ENCODE measurements at places on chromosomes 4 and X. TPM values are rescaled to one million over a fixed set of nuclear protein-coding genes. Genes with fewer than 3 reads are reported as not detected.

Gene POU4F2
- 0.06 TPM for total RNA-seq

Gene ARR3
- total RNA-seq: not detected

Gene TBC1D14
- 60.1 TPM for total RNA-seq

Gene DKK2
- total RNA-seq: 16.1 TPM

DNA sequence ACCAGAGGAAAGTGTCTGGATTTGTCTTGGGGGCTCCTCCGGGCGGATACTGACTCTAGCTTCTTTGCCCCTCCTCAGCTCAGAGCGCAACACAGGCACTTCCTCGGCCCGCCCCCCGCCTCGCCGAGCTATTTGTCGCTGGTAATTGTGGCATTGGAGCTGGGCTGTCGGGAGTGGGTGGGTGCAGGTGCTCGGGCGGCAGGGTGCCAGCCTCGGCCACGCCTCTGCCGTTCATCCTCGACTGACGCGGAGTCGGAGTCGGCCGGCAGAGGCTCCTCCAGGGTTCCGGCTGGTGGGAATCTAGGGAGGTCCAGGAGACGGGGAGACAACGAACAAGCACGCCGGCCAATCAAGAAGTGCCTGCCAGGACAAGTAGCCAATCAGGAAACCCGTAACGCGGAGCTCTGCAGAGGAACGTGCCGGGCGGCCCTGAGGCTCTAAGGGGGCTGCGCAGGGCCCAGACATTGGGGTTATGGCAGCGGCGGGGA is 3.9 kb upstream of the SYN1 start:
- H3K4me1 ChIP-seq: peaks cover 4% of the 10 kb centered on the region
- H3K27me3 ChIP-seq: peaks cover 3% of the 10 kb centered on the region
- no peak overlapping the region for H3K27ac ChIP-seq

GRCh38 chr4:102163404-102164140 is 181.7 kb downstream of the SLC39A8 start:
- no peak overlapping the region for H3K27ac ChIP-seq
- H3K4me1 ChIP-seq: no peaks in the 10 kb centered on the region
- no peaks in the 10 kb centered on the region for H3K27me3 ChIP-seq
- H3K36me3 ChIP-seq: no peaks in the 10 kb centered on the region
- no peak for DNase-seq

GRCh38 chr4:81490403-81491160 is 18.9 kb upstream of the RASGEF1B start:
- H3K4me3 ChIP-seq: no peak overlapping the region
- H3K36me3 ChIP-seq: no peaks in the 10 kb centered on the region
- peaks cover 7% of the 10 kb centered on the region for H3K4me1 ChIP-seq
- DNase-seq: no peak

GRCh38 chr4:164501074-164501473 is 252.9 kb upstream of the SMIM31 start:
- no peaks in the 10 kb centered on the region for H3K36me3 ChIP-seq
- no peaks in the 10 kb centered on the region for H3K27me3 ChIP-seq
- DNase-seq: no peak

DNA sequence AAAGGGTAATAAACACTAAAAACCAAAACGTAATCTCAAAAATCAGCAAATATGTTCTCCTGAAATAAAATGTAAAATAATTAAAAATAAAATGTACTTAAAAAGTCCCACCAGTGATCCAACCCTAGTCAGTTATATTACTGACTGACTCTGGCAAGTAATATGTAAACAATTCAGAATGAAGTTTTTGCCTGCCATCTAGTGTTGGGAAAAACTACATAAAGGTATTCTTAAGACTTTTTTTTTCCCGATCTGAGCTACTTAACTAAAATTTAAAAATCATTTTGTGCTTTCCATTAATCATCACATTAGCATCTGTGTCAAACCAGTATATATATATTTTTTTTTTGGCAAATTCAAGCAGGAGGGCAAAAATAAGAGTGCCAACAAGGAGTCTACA is 24.0 kb downstream of the RCHY1 start:
- H3K27me3 ChIP-seq: no peaks in the 10 kb centered on the region
- peaks cover 23% of the 10 kb centered on the region for H3K36me3 ChIP-seq

- no peaks in the 10 kb centered on the region for H3K36me3 ChIP-seq
- H3K4me3 ChIP-seq: no peak overlapping the region
- peaks cover 8% of the 10 kb centered on the region for H3K27me3 ChIP-seq
- no peak for DNase-seq
These were observed 9.1 kb downstream of the RPGR start for GRCh38 chrX:38318196-38318595.

- H3K36me3 ChIP-seq: no peaks in the 10 kb centered on the region
- H3K27ac ChIP-seq: no peak overlapping the region
These were observed 17.6 kb downstream of the NFKB1 start for GRCh38 chr4:102518703-102519131.

DNA sequence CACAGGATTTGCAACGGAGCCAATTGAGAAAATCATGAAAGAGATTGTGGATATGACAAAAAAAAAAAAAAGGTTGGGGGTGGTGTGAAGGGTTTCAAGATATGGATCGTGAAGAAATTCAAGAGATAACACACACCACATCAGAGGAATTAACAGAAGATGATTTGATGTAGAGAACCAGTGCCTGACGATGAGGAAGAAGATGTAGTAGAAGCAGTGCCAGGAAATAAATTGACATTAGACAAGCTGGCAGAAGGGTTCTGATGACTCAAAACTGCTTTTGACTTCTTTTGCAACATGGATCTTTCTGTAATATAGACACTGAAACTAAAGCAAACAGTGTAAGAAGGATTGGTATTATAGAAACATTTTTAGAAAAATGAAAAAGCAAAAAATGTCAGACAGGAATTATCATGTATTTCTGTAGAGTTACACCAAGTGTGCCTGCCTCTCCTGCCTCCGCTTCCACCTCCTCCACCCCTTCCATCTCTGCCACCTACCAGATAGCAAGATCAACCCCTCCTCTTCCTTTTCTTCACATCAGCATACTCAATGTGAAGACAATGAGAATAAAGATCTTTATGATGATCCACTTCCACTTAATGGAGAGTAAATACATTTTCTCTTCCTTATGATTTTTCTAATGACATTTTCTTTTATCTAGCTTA is 127.5 kb upstream of the OTUD4 start:
- DNase-seq: no peak
- H3K36me3 ChIP-seq: no peaks in the 10 kb centered on the region
- H3K27ac ChIP-seq: no peak overlapping the region
- H3K4me3 ChIP-seq: no peak overlapping the region

DNA sequence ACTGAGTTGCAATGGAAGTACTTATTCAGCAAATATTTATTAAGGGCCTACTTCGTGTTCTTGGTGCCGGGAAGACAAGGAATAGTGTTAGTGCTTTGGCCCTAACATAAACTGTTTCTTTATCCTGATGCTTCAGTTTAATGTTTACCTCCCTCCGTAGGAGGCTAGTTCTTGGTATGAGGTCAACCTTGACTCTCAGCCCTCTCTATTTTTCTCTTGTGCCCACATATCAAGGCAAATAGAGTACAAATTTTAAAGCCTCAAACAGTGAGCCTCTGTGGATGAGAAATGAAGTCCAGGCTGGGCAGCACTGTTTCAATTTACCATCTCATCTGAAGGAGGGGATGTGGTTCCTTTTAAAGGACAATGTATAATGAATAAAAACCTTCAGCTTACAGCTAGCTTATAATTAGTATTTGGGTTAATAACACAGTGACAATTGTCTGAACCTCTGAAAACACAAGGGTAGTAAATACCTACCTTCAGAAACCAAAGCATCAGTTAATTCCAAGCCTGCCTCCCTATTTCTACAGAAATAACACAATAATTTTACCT is 68.5 kb downstream of the SH3RF1 start:
- no peaks in the 10 kb centered on the region for H3K36me3 ChIP-seq
- no peak overlapping the region for H3K27ac ChIP-seq
- H3K4me3 ChIP-seq: no peak overlapping the region
- H3K4me1 ChIP-seq: peaks cover 13% of the 10 kb centered on the region
- no peak for DNase-seq

Gene DDIT4L
- total RNA-seq: 1.3 TPM

DNA sequence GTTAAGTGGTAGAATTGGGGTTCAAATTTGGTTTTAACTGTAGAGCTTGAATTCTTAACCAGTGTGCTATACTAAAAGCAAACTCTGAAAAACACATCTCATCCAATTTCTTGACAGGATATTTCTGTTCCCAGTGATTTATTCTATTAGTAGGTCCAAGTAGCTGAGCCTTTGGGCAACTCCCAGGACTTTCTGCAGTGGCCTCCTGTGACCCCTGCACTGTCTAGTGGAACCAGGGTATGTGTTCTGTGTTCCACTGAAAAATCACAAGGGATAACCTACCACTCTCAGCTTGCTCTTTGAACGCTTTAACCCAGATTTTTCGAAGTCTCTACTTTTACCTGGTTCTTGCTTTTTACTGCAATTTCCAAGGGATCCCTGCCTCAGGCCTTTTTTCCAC is 58.0 kb upstream of the SCOC start:
- no peak for DNase-seq
- no peak overlapping the region for H3K4me3 ChIP-seq
- no peaks in the 10 kb centered on the region for H3K27me3 ChIP-seq
- no peak overlapping the region for H3K27ac ChIP-seq
- no peaks in the 10 kb centered on the region for H3K36me3 ChIP-seq

DNA sequence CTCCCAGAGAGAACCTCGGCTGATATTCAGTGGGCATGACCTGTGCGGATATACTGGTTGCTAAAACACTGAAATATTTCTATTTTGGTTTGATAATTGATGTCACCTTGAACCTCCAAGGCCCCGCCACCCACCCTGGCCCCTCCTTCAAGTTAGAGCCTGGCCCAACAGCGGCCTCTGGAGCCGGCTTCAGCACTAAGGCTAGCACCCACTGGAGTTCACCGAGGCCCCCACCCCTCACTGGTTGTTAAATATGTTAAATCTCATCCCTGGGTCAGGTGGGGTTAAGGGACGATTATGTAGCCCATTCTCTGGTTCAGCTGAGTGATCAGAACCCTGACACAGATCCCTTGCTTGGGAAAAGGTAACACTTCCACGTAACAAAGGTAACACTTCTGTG is 24.3 kb downstream of the SEL1L3 start:
- H3K4me1 ChIP-seq: no peaks in the 10 kb centered on the region
- DNase-seq: no peak
- H3K4me3 ChIP-seq: no peak overlapping the region
- H3K36me3 ChIP-seq: no peaks in the 10 kb centered on the region
- H3K27ac ChIP-seq: no peak overlapping the region
